ENCODE measurements at places on chromosomes 3 and 15. TPM values are rescaled to one million over a fixed set of nuclear protein-coding genes. Genes with fewer than 3 reads are reported as not detected.

GRCh38 chr15:62850791-62851291 lies 191.7 kb upstream of the TPM1 start:
- DNase-seq = peak; percentile 21

DNA sequence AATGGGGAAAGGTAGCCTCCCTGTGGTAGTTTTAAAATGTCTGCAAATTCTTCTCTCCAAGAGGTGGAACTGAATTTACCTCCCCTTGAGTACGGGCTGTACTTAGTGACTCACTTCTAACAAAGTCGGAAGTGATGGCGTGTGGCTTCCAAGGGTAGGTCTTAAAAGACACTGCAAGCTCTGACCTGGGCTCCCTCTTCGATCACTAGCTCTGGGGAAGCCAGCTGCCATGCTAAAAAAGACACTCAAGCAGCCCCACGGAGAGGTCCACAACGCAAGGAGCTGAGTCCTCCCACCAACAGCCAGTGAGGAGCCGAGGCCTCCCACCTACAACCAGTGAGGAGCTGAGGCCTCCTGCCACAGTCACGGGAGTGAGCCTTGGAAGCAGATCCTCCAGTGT lies 122.0 kb upstream of the HACD2 start:
- no peak for DNase-seq

- DNase-seq = no peak
These were observed 70.1 kb downstream of the HERC1 start for GRCh38 chr15:63763476-63764123.

- DNase-seq = peak; percentile 36
These were observed 43.5 kb downstream of the CFAP92 start for GRCh38 chr3:128950223-128950938.

GRCh38 chr15:58549013-58549784 lies 117.4 kb downstream of the LIPC start:
- DNase-seq = peak; percentile 97

- no peak for DNase-seq
These were observed 116.1 kb upstream of the KLHL25 start for GRCh38 chr15:85910834-85911233.

- DNase-seq = no peak
These were observed 21.8 kb downstream of the WDR53 start for GRCh38 chr3:196546537-196546936.

DNA sequence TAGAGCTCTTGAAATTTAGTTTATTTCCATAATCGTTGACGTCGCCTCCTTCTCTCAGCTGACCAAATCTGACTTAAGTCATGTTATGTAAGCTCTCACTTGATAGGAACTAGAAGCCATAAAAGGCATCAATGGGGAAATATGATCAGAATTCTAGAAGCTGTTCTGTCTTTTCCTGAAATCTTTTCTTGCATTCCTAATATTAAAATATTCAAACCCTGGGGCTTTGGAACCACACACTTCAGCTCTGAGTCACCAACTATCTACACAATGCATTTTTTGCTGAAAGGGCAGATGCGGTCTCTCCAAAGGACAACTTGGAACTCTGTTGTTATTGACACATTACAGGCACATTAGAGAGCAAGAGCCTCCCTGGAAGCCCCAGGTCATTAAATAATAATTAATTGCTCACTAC lies 91.3 kb downstream of the LARS2 start:
- DNase-seq = peak; percentile 86

GRCh38 chr15:100101426-100102089 lies 240.2 kb downstream of the ADAMTS17 start:
- DNase-seq = no peak

DNA sequence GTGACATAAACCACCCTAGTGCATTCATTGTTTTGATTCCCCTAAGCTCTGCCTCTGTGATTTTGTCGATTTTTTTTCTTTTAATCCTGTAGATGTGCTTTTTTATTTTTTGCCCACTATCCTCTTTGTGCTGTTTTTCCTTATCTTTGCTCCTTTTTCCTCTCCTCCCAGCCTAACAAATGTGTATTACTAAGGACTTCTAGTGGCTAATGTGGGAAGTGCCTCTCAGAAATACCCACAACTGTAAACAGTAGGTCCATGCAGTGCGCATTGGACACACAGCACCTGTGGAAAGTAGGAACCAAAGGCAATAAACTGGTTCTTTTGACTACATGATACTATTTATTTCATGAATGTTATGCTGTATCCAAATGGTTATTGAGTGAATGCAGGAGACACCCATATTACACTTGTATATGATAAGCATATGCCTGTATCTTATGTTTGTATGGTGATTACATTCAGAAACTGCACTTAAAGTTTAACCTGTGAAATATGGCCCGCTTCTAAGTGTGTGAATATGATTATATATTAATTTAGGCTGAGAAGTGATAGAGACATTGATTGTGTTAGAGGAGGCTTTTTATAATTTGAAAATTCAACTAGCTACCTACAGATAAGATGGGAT lies 147.8 kb downstream of the PLCL2 start:
- DNase-seq = peak; percentile 39

GRCh38 chr15:58840048-58840447 lies 68.9 kb downstream of the MINDY2 start:
- peak; percentile 93 for DNase-seq

- DNase-seq = peak; percentile 37
These were observed 63.0 kb upstream of the CFAP161 start for GRCh38 chr15:81071120-81071519.

DNA sequence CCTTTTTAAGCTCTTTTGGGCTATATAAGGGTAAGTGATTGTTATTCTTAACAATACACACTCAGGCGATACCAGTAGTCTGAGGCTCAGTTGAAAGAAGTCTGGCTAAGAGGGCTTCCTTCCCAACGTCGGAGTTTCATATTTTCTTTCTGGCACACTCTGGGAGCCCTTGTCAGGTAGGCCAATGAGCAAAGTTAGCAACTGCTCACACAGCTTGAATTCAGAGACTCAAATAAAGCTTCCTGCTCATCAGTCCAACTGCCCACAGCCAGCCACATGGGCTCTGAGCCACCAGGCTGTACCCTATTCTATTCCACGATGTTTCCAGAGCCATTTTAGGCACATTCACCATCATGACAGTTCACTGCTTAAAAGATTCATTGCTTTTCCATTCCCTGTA lies 155.1 kb upstream of the TBL1XR1 start:
- no peak for DNase-seq

DNA sequence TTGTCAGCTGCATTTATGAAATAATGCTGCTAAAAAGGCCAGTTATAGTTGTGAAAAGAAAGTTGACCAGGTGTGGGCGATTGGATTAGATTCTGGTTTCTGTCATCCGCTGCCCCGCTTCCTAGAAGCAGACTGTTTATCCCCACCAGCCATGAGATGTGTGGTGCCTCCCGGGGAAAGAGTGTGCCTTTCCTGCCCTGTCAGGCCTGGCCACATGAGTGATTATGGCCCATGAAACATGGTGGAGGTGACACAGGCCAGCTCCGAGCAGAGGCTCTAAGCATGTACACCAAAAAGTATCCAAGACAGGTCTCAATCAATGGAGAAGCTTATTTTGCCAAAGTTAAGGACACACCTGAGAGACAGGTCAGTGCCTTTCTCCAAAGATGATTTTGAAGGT lies 85.4 kb upstream of the ABHD2 start:
- DNase-seq = no peak

DNA sequence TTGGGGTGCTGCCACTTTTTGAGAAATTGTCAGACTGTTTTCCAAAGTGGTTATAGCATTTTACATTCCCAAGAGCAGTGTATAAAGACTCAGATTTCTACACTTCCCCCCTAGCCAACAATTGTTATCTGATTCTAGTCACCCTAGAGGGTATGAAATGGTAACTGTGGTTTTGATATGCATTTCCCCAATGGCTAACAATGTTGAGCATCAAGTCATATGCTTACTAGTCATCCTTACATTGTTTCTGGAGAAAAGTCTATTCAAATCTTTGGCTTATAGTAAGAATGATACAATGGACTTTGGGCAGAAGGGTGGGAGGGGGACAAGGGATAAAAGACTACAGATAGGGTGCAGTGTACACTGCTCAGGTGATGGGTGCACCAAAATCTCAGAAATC lies 73.3 kb downstream of the CSNK1G1 start:
- no peak for DNase-seq

- DNase-seq = peak; percentile 33
These were observed 19.0 kb downstream of the THBS1 start for GRCh38 chr15:39599871-39600270.

DNA sequence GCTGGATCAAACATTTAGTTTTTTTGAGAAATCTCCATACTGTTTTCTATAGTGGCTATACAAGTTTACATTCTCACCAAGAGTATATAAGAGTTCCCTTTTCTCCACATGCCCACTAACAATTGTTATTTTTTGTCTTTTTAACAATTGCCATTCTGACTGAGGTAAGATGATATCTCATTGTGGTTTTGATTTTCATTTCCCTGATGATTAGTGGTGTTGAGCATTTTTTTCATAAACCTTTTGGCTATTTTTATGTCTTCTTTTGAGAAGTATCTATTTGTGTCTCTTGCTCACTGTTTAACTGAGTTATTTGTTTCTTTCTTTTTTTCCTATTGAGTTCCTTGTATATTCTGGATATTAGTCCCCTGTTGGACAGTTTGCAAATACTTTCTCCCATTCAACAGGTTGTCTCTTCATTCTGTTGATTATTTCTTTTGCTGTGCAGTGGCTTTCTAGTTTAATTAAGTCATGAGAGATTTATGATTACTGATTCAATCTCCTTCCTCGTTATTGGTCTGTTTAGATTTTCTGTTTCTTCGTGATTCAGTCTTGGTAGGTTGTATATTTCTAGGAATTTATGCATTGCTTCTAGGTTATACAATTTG lies 6.7 kb upstream of the RNF13 start:
- DNase-seq = no peak

GRCh38 chr3:68336042-68336441 lies 596.3 kb downstream of the TAFA4 start:
- no peak for DNase-seq

GRCh38 chr15:27495963-27496459 lies 525.0 kb downstream of the GABRG3 start:
- DNase-seq = no peak

DNA sequence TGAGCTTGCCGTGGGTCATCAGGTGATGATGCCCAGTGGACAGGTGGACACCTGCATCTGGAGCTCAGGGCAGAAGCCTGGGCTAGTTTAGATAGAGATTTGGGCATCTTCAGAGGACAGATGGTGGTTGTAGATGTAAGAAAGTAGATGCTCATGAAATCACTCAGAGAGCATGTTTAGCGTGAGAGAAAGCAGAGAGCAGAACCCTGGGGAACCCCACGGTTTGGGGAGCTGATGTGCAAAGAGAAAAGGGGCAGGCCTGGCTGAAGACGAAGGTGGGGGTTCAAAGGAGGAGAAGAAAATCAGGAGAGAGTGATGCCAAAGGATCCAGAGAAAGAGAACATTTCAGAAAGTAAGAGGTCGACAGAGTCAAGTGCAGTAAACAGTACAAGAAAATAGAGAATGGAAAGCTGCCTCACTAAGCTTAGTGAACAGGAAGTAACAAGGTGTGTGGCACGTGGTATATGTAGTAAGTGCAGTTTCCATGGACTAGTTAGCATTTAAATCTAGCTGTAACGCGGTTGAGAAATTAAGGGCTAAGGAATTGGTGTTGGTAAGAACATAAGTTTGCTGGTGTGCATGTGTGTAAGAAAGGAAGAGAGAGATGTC lies 13.5 kb downstream of the TIGIT start:
- DNase-seq = no peak

DNA sequence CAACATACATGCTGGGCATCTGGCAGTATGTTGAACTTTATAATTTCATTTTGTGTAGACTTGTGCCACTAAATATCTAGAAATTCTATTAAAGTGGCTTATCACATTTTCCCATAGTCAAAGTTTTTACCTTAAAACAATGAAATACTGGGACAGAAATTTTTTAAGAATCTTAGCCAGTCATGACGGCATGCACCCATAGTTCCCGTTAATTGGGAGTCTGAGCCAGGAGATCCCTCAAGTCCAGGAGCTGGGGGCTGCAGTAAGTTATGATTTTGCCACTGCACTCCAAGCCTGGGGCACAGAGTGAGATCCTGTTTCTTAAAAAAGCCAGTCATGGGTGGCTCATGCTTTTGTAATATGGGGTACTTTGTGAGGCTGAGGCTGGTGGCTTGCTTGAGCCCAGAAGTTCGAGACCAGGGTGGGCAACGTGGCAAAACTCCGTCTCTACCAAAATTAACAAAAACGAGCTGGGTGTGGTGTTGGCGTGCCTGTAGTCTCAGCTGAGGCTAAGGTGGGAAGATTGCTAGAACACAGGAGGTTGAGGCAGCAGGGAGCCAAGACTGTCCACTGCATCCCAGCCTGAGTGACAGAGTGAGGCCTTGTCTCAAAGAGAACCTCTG lies 3.1 kb downstream of the RPSA start:
- no peak for DNase-seq

GRCh38 chr3:179036226-179036625 lies 35.4 kb downstream of the ZMAT3 start:
- DNase-seq = no peak

GRCh38 chr3:43001556-43002121 lies 22.5 kb downstream of the GASK1A start:
- DNase-seq = no peak

GRCh38 chr3:71361334-71361890 lies 222.1 kb downstream of the FOXP1 start:
- DNase-seq = no peak

DNA sequence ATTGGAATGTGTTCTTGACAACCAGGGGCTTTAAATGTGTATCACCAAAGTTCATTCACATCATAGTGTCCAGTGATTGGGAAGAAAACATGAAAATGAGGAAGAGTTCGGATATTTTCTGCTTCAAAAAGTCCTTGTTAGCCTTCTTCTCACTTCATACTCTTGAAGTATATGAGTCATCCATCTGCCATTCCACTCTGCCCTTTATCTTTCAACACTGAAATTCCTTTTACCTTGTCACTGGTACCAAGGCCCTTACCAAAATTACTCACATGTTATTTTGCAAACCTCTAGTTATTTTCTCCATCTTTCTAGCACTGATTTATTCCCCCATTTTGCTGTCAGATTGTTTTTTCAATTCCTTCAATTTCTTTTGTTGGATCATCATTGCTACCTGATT lies 32.5 kb downstream of the OR5H15 start:
- no peak for DNase-seq

- no peak for DNase-seq
These were observed 33.4 kb downstream of the RAD18 start for GRCh38 chr3:8929860-8930259.

The ERICH6 gene
- total RNA-seq = 0.43 TPM

The ANKRD63 gene
- not detected for total RNA-seq

The HGD gene
- total RNA-seq = 0.43 TPM

The TMC3 gene
- total RNA-seq = not detected

The TMEM43 gene
- total RNA-seq = 98.9 TPM

The GNB4 gene
- total RNA-seq = 87.2 TPM

The PIK3R4 gene
- 28.0 TPM for total RNA-seq

The CRYBG3 gene
- total RNA-seq = 22.9 TPM

The UQCC5 gene
- 7.7 TPM for total RNA-seq

The LMOD3 gene
- total RNA-seq = not detected

The LAMB2 gene
- 378 TPM for total RNA-seq
